ENCODE measurements at places on chromosomes 12 and 14.

GRCh38 chr12:132772606-132773005, 11.0 kb upstream of the ANKLE2 start:
- no peak for DNase-seq

DNA sequence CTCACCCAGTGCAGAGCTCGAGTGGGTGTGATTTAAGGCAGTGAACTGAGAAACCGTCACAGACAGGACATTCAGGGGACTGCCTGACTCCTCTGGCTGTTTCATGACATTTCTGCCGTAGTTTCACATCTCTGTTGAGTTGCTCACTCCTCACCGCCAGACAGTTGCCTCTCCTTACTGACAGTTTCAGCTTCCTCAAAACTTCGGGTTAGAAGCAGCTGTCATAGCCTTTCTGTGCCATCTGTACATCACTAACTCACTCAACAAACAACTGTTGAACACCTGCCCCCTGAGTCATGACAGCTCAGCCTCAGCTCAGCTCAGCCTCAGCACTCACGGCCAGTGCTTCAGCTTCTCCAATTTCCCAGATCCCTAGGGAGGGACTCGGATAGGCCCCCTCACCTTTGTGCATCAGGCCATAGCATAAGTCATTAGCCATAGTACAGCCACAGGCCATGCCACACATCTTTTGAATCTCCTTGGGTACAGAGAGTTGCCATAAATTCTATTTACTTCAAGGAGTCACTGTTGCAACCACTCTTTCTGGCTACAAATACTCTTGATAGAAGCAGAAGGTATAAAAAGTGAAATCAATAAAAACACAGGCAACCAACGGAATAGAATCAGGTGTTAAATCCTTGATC, 6.2 kb upstream of the SLC15A4 start:
- DNase-seq, result no peak

- no peak for DNase-seq
Observed at GRCh38 chr12:89789862-89790261, 81.2 kb upstream of the ATP2B1 start.

DNA sequence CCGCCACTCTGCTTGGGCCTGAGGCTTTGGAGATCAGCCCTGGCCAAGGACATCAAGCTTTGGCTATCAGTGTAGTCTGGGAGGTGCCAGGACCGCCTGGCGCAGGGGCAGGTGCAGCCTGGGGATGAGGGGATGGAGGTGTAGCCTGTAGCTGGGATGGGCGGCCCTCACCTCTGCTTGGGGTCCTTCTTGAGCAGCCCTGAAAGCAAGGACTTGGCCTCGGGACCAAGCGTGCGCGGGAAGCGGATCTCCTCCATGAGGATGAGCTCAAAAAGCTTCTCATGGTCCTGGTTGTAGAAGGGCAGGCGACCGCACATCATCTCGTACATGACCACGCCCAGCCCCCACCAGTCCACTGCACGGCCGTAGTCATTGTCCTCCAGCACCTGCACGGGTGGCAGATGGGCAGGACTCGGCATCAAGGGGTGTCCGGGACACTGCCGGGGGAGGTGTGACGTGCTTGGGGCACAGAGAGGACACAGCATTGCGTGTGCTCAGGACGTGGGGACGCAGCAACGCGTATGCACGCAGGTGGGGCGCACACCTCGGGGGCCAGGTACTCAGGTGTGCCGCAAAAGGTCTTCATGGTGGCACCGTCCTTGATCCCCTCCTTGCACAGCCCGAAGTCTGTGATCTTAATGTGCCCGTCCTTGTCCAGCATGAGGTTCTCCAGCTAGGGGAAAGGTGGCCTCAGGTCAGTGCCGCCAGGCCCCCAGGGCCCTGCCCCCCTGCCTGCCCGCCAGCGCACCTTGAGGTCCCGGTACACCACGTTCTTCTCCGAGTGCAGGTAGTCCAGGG, 20.0 kb downstream of the SIVA1 start:
- no peak for DNase-seq

GRCh38 chr12:100877776-100878175, 83.2 kb downstream of the ANO4 start:
- DNase-seq, result no peak

DNA sequence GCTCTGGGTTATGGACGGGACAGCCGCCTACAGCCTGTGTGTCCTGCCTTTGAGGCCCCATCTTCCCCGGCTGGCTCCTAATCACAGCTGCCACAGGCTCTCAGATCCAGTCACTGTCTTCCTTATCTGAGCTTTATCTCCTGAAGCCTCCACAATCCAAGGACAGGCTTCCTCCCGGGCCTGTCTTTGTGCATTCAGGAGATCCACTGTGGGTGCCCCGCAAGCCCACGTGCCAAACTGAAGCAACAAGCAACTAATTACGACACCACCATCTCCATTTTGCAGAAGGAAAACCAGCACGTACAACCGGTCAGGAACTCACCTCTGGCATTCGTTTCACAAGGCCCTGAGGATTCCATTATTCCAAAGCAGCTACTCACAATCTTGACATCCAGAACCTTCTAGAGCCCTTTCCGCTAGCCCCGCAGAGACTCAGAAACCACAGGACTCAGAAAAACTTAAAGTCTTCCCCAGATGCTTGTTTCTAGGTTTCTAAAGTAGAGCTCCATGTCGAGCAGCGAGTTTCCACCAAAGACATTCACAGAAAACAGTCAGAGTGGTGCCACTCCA, 14.0 kb downstream of the SYNE3 start:
- no peak for DNase-seq

DNA sequence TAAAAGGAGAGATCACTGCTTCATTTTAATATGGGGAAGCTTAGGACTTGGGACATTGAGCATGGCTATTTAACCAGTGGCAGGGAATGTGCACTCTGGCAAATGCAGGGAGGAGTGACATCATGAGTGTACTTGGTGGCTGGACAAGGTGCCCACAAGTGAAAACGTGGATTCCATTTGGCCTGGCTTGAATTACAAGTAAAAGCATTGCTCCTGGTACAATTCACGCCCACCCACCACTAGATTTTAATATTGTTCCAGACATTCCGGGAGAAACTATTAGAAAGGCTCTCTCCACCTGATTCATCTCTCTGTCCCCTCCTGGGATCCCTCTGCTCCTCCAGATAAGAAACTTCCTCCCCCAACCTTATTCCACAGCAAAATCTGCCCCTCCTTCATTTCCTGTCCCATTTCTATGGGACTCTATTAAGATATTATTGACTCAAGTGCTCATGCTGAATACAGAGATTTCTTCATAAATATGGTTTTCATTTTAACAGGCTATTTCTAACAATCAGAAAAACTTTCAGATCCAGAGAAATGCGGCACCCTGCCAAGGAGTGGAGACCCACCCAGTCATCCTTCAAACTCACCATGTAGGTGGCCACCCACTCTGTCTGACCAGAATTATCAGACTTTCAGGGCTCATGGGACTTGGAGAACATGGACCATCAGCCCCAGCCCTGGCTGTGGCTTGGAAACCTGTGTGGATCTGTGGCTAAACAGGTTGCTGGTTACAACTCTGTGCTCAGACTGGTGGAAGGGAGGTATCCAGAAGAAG, 43.2 kb downstream of the SSPN start:
- DNase-seq, result no peak

DNA sequence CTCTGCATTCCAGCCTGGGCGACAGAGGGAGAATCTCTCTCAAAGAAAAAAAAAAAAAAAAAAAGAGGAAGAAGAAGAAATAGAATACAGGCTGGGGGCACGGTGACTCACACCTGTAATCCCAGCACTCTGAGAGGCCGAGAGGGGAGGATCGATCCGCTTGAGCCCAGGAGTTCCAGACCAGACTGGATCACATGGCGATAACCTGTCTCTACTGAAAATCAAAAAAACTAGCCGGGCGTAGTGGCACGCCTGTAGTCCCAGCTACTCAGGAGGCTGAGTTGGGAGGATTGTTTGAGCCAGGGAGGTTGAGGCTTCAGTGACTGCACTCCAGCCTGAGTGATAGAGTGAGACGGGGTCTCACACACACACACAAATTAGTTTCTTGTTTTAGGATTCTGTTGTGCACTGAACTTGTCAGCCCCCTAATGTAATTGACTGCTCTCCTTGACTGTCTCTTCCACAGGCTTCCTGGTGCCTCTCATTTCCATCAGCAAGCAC, 963 bp upstream of the TINF2 start:
- no peak for DNase-seq

DNA sequence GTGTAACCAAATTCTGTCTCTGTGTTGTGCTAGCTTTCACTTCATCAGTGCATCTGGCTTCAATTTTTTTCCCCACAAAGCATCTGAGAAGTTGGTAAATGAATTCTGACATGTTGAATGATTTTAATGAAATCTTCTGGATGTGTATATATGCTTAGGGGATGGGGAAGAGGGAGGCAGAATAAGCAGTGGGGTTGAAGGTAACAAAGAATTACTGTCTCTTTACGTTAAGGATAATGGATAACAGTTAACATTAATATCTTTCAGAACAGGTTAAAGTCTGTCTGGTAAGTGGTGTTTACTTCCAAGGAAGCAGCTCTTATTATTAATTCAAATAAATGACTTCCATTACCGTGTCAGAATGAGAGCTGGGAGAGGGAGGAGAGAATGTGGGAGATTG, 261.7 kb downstream of the ERC1 start:
- DNase-seq, result no peak
